ENCODE measurements at places on chromosomes 12 and 14.

GRCh38 chr12:46064548-46064947 lies 74.2 kb upstream of the SCAF11 start:
- DNase-seq, result no peak

DNA sequence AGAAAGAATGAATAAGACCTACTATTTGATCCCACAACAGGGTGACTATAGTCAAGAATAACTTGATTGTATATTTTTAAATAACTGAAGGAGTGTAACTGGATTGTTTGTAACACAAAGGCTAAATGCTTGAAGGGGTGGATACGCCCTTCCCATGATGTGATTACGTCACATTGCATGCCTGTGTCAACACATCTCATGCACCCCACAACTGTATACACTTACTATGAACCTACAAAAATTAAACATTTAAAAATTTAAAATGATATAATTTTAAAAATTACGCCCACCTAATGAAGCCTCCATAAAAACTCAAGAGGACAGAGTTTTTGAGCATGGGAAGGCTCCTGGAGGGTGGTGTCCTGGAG lies 94.5 kb downstream of the SCARB1 start:
- DNase-seq, result no peak

- DNase-seq, result no peak
These were observed 32.5 kb downstream of the PPFIA2 start for GRCh38 chr12:81726634-81727033.

DNA sequence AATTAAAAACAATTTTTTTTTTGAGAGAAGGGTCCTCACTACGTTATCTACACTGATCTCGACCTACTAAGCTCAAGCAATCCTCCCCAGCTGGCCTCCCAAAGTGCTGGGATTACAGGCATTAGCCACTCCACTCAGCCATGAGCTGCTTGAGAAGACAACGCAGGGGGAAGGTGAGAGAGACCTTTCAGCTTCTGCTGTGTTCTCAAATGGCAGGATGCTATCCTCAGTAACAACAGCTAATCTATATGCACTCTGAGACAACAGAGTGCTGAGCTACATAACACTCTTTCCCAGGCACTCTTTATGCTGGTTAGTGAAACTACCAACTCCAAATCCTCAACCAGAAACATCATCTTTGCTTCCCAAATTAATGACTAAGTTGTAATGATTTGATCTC lies 526.1 kb downstream of the CCER1 start:
- no peak for DNase-seq

- no peak for DNase-seq
These were observed 2.9 kb upstream of the DYRK2 start for GRCh38 chr12:67645601-67646000.

GRCh38 chr12:19757317-19757877 lies 318.1 kb downstream of the AEBP2 start:
- DNase-seq, result no peak

GRCh38 chr12:106527356-106527755 lies 55.4 kb upstream of the RFX4 start:
- no peak for DNase-seq

DNA sequence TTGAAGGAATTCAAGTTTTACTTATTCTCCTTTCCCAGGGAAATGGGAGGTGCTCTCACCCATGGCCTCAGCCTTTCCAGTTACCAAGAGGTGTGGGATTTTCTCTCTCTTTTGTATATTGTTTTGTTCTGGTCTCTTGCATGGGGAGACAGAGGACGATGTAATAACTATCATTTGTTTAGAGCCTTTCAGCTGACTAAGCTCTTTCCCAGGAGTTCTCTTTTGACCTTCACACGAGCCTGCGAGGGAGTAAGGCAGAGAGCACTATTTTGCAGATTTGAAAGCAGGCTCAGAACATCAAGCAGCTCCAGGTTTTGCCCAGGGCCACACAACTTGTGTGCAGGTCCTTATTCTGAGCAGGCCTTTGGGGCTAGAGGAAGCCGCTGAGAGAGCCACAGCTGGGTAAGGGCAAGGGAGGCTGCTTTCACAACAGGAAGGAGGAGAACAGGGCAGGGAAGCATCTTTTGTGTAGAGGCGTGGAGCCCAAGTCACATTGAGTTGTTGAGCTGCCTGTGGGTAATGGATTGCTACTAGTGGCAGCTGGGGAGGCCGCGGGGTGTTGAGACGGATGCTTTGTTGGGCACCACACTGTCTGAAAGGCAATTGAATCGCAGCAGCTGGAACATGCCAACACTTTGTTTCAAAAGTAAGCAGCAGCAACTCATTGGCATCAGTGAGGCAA lies 116.2 kb downstream of the PRMT8 start:
- no peak for DNase-seq

GRCh38 chr14:90720832-90721231 lies 95.4 kb downstream of the TTC7B start:
- DNase-seq, result no peak

DNA sequence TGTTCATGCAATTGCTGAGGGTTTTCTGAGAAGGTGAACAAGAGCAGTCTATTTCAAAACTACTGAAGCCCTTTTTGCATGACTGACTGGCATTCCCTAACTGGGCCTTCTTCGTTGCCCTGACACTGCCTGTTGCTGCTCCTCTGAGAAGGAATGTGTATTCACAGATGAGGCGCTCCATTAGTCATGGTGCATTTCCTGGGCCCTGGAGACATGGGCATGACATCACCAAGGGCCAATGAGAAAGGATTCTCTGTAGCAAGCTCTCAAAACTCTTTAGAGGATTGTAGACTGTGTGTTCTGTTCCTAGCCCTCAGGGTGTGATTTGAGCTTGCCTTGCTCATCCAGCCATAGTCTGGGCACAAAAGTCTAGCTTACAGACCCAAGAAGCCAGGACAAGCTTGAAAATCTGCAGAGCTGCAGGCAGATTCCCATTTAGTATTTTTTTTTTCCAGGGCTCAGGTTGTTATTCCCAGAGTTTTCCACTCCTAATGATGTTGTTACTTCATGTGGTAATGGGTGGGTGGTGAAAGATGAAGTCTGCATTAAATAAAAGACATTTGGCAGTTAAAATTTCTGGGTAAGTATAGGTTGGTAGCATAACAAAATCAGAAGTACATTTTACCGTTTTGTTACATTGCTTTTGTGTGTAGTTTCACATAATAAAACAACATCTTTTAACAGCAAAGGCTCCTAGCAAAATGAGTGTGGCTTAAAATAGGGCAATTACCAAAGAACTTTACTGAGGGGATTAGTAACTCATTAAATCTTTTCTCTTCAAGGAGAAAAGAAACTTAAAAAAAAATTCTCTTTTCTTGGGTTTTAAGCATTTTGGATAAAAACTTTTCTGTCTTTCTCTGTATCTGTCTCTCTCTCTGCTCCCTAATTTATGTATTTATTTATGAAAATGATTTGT lies 318.4 kb downstream of the RAD51B start:
- no peak for DNase-seq

- no peak for DNase-seq
These were observed 229.1 kb downstream of the PPM1H start for GRCh38 chr12:62705846-62706245.

DNA sequence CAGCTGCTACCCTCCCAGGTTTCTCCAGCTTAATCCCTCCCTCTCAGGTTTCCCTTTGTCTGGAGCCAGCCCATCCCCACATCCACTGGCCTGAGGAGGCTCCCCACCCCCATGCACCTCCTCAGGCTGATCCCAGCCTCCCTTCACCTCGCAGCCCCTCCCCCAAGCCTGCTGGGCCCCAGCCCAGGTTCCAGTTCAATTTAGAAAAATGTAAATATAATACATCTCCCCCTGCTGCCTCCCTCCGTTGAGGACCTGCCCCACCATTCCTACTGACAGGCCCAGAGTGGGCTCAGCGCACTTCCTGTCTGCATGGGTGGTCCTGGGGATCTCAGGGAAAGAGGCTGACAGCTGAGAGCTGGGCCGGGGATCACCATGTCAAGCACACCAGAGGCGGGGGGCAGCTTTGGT lies 155.8 kb downstream of the NTF3 start:
- DNase-seq, result no peak

- no peak for DNase-seq
These were observed 254.8 kb downstream of the VRK1 start for GRCh38 chr14:97052001-97052400.

DNA sequence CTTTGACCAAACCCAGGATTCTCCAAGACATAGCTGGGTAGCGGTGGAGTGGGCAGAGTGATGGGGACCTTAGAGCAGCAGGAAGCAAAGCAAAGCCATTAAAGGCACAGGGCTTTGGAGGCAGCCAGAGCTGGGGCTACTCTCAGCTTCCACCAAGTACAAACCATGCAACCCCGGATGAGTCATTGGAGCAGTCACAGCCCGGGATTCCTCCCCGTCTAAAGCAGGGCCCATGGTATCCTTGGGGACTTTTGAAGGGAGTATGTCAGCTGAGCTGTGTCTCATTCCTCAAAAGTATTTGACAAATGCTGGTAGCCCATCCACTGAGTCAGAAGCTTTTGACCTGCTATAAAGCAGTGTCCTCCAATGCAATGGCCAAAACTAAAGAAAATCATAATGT lies 9.7 kb upstream of the IFI27 start:
- DNase-seq, result no peak

DNA sequence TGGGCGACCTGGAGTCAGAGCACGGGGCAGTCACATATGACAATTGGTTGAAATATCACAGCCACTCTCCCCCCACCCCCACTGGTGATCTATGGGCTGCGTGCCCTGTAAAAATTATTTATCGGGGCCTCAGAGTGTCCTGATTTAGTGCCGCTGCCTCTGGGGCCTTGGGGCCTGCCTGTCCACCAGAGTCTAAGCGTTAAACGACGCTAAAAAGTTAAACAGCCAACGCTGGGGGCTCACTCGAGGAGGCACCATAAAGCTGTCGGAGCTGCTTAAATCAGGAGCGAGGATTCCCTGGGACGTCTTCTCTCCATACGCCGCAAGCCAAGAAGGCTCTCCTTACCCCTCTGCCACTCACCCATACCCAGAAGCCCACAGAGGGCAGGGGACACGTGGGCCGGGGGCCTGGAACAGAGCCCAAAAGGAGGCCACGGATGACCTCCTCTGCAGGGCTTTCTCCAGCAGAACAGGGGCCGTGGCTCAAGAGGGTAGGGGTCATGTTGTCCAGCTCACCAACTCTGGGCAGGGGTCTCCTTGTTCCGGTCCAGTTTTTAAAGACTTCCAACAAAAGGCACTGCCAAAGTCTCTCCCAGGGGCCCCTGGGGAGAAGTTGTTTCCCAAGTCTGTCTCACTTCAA lies 42.2 kb downstream of the SMUG1 start:
- no peak for DNase-seq

- no peak for DNase-seq
These were observed 60.2 kb downstream of the STAB2 start for GRCh38 chr12:103647267-103647666.

DNA sequence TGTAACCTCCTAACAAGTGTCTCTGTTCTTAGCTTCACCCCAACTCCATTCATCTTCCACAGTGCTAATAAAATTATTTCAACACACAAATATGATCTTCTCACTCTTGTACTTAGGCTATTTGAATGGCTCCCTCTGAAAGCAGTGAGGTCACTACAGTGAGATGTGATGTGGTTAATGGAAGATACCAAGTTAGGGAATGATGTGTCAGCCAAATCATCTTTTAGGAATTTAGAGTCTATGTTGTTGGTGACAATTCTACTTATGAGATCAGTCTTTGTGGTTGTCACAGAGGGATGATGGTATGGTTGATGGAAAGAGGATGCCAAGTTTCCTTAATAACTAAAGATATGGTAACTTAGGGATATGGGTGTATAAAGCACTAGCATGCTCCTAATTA lies 57.6 kb downstream of the POLR3B start:
- DNase-seq, result no peak

DNA sequence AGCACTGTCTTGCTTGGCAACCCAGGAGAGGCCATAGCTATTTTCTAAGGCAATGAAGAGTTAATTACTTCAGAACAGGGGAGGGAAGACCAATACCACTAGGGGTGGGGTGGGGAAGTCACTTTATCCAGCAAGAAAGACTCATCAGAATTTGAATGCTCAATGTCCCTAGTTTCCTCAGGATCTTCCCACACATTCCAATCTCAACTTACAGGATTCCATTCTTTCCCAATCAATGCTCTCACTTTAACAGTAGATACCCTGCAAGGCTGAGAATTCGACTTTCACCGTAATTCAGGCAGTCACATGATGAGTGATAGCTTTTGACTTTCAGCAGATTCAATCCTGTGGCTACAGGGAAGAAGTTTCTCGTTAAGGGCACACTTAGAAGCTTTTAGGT lies 526.6 kb upstream of the SEL1L start:
- no peak for DNase-seq

- DNase-seq, result no peak
These were observed 10.6 kb downstream of the NACA start for GRCh38 chr12:56714431-56714929.

- peak; percentile 83 for DNase-seq
These were observed 4.7 kb upstream of the GPR84 start for GRCh38 chr12:54368709-54369596.

- DNase-seq, result no peak
These were observed 473.0 kb downstream of the RAD51B start for GRCh38 chr14:68292441-68293215.

DNA sequence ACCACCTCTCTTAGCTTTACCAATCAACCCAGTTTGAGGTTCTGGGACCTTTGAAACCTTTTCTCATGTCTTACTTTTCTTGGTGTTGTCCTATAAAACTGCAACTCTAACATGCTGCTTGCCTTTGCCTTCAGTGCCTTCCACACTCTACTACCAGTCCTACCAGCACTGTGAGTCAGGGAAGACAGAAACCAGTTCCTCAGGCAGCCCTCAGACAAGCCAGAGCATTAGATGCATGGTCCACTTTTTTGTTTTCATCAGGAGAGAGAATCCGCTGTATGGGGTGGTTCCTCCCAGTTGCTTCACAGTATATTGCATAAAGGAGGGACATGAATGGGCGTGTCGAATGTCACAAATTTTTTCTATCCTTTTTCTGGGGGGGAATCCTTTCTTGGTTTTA lies 17.3 kb upstream of the KLRB1 start:
- DNase-seq, result no peak

DNA sequence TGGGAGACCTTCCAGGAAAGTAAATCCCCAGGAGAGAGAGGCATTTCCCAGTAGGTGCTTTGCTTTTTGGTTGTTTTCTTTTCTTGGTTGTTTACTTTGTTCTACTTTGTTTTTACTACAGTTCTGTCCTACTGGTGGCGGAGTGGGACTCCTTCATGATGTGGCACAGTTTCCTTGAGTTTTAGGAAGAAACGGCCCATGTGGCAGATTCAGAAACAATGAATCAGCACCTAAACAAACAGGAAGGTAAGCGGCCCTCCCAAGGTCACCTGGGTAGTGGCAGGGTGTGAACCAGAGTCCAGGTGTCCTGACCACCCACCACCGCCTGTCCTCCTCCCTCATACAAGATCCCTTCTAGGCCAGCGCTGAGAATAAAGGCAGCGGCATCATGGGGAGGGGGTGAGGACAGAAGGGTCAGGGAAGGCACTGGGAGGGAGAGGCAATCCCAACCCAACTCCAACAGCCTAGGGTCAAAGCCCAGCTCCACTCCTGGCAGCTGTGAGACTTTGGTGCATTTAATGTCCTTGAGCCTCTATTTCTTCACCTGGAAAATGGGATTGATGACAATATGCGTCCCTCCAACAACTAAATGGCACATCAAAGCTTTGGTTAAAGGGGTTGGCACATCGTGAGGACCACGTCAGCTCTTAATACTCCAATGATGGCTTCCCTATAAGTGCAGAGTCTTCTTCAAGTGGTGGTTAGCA lies 111.5 kb upstream of the BCL2L14 start:
- DNase-seq, result no peak
